ENCODE measurements at places on chromosomes 12 and 14.

DNA sequence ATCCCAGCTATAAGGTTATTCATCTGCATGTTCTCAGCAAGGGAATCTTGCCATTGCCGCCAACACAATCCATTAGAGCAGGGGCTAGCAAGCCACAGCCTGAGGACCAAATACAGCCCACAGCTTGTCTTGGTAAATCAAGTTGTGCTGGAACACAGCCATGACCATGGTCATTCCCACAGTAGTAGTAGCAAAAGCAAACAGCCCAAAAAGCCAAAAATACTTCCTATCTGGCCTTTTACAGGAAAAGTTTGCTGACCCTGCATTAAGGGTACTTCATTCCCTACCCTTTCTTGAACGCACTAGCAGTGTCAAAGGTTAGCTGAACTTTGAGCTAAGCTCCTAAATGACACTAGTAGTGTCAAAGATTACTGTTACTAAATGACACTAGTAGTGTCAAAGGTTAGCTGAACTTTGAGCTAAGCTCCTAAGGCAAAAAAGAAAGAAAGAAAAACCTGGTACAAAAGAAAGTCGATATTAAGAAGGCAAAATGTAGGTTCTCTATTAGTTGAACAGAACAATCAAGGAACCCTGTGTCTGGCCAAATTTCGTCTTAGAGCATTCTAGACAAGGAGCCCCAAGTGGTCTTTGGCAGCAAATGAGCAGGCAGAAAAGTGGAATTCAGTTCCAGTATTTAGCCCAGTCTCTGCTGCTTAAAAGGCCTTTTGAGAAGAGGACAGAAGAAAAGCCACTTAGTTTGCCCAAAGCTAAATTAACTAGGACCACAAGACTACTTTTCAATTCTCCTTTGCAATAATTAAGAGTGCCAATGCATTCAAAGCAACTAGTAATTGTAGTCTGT lies 67.7 kb downstream of the NT5DC3 start:
- DNase-seq = no peak

GRCh38 chr12:29333178-29333577 lies 47.8 kb downstream of the ERGIC2 start:
- DNase-seq = no peak

DNA sequence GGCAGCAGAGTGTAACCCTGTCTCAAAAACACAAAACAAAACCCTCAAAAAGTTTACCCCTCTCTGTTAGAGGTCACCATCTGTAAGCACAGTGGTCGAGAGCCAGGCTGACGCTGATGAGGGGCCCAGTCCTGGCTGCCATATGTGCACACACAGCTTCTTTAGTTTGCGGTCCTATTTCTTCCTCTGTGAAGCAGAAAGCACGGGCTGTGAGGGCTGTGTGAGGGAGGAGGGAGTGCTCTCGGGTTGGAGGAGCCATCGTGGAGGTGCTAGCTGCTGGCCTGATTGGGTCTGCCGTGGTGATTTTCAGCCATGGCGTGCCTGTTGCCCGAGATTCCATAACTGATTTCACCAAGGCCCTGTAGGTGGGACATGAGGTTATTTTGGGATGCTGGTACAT lies 3.5 kb downstream of the ULK1 start:
- DNase-seq = no peak

GRCh38 chr14:36316131-36316530 lies 4.3 kb downstream of the MBIP start:
- DNase-seq = no peak

DNA sequence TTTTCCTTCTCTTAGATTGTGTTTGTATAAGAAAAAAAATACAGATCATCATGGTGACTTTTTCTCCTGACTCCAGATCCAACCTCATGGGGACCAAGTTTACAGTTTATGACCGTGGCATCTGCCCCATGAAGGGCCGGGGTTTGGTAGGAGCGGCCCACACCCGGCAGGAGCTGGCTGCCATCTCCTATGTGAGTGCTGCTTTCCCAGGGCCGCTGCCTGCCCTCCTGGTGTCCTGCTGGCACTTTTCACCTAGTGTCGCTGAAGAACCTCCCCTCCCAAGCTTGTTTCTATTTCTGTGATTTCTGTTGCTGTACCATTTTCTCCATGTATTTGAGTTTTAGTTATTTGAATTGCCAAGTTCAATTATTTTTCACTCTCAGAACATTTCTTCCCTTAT lies 24.8 kb upstream of the TEAD4 start:
- no peak for DNase-seq

GRCh38 chr12:97148941-97149559 lies 242.0 kb downstream of the NEDD1 start:
- peak; percentile 23 for DNase-seq

All from omental fat pad (tissue), 4 donors.